HTR-8/SVneo (cell line): ENCODE measurements at places on chromosomes 6 and 20.

DNA sequence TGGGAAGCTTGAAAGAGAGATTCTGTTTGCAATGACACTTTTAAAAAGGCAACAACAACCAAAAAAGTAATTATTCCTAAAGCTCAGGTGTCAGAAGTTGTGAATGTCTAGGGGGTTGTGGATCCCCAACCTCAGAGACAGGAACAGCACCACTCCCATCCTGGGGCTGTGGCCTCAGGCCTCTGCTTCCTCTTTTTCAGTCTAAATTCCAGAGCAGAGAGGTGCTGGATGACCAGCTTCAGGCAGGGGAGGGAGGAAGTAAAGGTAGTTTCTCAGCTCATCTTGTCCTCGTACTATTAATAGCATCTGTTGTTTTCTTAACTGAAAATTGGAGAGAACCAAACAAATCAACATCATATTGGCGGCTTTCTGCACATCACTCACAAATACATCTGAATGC is 8.3 kb downstream of the NT5E start:
- DNase-seq, result no peak

DNA sequence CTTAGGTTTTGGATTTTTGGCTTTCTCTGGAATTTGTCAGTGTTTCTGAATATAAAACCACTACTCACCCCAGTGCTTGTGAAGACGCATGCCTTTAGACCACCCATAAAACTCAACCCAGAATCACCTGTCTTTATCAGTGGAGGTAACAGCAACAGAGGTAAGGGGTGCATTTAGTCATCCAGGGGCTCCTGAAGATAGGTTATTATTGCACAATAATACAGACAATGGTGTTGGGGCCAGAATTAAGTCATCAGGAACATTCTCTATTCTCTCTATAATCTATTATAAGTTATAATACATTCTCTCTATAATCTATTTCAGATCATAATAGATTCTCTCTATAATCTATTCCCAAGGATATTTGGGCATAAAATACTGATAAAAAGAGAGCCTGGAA is 100.2 kb upstream of the KCNQ5 start:
- no peak for DNase-seq

DNA sequence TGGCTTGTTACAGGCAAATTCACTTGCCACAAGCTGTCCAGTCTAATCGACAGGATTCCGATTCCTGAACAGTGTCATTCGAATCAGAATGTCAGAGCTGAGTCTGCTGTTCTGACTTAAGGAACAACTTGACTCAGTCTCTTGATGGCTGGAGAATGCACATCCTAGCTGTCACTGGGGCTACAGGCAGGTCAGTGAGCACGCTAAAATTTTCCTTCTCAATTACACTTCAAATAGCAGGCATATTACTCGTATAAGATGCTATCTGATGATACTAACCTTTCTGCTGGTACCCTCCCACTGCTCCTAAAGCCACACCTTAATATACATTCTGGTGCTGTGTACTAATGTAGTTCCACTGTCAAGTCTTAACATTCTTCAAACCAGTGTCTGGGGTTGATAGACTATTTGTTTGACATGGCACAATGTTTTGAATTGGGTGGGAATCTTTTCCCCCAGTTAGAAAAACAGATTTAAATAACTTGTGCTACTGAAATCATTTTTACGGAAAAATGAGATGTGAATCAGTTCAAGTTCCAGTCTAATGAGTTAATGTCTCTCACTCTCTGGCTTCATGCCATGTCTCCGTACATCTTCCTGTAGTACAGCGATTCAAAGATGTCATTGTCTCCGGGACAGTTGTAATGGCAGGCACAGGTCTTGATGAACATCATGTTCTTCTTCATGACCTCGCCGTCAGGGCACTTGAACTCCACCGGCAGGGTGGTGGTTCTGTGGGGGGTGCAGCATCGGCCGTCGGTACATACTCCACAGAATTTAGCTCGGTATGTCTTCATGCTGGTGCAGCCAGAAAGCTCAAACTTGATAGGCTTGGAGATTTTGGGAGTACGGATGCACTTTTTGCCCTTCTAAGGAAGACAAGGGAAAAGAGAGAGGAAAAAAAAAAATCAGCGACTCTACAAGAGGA is 2.2 kb downstream of the CCN2 start:
- no peak for DNase-seq

DNA sequence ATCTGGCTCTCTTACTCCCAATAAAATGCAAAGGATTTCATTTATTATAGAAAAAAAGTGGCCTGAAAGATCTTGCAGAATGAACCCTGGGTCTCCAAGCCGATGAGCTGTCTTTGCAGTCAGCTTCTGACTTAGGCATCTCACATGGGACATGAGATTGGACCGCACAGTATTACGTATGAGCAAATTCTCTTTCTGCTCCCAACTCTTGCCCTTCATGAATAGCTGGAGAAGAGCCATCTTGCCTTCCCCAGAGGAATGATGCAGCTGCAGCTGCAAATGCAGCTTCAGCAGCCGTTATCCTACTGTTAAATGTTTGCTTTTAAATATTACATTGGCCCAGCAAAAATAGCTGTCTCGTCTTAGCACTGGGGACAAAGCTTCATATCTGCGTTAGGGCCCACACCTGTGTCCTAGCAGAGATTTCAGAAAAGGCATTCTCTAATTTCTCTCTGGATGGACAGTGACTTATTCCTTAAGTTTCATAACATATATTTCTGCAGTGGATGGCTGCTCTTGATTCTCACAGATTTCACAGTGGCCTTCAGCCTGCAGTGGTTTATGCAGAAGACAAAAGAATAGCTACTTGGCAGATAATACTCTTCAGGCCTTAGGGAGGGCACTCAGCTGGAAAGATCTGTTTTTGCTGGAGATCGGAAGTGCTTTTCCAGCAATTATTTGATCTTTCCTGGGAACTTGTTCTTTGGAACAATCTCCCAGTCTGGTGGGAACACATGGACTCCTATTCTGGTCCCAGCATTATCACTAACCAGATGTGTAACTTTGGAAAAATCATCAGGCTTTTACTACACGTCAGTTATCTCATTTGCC is 129.2 kb downstream of the FYN start:
- no peak for DNase-seq

DNA sequence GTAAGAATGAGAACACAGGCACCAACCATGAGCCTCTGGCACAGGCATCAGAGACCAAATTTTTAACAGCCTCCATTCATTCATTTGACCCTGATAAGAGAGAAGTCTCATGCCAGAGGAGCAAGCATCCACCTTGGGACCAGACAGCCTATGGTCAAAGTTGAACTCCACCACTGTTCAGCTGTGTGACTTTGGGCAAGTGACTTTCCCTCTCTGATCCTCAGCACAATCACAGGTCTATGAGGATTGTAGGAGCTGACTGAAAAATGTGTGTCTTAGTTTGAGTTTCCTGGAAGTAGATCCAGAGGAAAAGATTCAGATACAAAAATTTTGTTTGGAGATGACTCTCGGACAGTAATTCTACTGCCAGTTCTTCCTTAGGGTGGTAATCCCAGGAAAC is 645.1 kb upstream of the DEFB115 start:
- DNase-seq, result no peak

DNA sequence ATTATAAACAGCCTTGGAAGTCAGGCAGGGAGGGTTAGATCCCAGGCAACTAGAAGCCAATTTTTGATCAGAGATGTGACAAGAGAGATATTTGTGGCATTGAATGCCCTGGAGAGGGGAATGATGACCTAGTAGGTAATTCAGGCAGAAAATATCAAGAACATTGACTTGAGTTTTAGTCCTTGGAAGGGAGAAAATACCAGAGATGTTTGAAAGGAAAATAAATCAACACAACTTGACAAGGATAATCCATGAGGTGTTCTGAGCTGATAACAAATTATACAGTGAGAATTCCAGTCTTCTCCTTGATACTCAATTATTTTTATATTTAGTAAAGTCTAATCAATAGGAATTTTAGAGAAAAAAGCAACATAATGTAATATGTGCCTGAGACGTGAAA is 10.6 kb upstream of the MARCKS start:
- no peak for DNase-seq

DNA sequence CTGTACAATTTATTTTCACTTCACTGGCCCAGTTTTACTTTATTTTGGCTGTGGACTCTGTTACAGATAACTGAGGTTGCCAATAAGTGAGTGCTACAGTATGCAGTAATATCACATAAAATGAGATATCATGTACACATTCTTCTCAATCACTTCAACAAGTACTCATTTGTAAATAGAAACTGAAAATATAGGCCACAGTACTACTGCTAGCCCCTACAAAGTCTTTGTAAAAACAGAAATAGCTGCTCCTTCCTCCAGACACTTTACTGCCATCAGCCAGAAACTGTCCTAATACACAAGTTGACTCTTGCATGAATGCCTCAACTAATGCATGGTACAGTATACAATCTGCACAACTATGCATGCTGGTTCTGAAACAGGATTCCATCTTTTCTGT is 9.2 kb downstream of the DTNBP1 start:
- DNase-seq, result no peak

GRCh38 chr6:37273690-37274089 is 15.7 kb upstream of the TMEM217 start:
- DNase-seq, result no peak

GRCh38 chr6:138765896-138766655 is 7.5 kb upstream of the CCDC28A start:
- peak; percentile 41 for DNase-seq

DNA sequence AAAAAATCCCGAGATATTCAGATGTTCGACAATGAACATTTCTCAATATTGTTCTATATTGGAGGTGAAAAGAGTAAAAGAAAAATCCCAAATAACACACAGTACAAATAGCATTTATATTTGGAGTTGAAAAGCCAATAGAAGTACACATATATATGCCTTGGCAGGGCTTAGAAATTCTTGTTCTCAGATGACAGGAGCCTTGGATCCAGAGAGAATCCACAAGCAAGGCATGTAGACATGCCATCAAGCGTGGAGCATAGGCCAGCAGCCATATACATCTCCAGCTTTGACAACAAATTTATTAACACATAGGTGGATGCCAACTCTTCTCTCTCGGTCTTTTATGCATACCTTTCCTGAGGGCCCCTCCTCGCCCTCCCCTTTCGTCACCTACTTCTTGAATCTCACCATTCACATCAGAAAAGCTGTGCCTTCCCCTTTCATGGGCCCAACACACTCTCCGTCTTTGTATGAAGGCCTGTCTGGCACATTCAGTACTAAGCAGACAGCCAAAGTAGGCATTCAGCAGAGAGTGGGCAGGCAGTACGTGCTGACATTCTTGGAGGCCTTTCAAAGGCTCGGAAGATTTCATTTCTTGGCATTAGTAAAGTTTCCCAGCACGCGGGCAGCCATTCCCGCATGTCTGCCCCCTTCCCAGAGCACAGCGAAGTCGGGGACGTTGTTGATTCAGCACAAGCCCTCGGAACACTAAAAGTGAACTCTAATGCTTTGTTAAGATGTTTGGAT is 18.2 kb downstream of the NEDD9 start:
- DNase-seq, result no peak

- no peak for DNase-seq
These were observed 79.4 kb downstream of the DLGAP4 start for GRCh38 chr20:36385503-36385902.

- DNase-seq, result no peak
These were observed 4.6 kb upstream of the CLDN20 start for GRCh38 chr6:155259204-155259603.

- no peak for DNase-seq
These were observed 381 bp upstream of the BICRAL start for GRCh38 chr6:42781546-42781795.

DNA sequence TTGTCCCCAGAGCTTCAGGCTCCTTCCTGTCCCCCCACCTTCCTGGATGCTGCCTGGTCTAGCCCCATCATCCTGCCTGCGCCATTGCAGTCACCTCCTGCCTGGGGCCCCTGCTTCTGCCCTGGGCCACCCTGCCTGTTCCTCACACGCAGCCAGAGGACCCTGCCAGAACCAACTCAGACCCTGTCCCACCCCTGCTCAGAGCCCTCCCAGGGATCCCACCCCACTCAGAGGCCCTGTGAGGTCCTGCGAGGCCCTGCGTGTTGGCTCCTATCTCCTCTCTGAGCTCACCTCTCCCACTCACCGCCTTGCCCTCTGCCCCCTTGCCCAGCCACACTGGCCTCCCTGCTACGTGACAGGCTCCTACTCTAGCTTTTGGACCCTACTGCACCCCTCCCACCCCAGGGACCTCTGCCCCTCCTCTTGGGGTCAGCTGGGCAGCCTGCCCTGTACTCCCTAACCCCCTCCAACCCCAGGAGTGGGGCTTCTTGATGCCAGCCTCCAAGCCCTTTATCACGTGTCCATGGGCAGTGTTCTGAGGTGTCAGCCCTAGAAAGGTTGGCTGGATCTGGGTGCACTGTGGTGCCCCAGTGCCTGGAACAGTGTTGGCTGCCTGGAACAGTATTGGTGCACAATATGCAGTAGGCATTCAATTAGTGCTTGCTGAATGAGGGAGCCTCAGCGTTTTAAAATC is 68.3 kb downstream of the CEBPB start:
- DNase-seq, result no peak

- DNase-seq, result no peak
These were observed 36.9 kb downstream of the CRYBG1 start for GRCh38 chr6:106397431-106397830.

GRCh38 chr6:14885498-14885897 is 360.4 kb upstream of the JARID2 start:
- no peak for DNase-seq

GRCh38 chr20:6914986-6915385 is 147.5 kb downstream of the BMP2 start:
- no peak for DNase-seq

- DNase-seq, result no peak
These were observed 16.2 kb downstream of the TNXB start for GRCh38 chr6:32092760-32093497.

- DNase-seq, result no peak
These were observed 47.0 kb upstream of the PREP start for GRCh38 chr6:105449756-105450390.

DNA sequence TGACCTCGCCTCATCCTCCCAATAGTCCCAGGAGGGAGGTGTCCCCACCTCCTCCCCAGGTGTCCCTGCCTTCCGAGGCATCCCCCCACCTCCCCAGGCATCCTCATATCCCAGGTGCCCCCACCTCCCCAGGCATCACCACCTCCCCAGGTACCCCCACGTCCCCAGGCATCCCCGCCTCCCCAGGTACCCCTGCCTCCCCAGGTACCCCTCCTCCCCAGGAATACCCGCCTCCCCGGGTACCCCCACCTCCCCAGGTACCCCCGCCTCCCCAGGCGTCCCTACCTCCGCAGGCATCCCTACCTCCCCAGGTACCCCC is 198.9 kb downstream of the SYNDIG1 start:
- no peak for DNase-seq

GRCh38 chr6:53382421-53382820 is 33.7 kb upstream of the ELOVL5 start:
- no peak for DNase-seq

GRCh38 chr6:148868901-148869300 is 122.1 kb downstream of the UST start:
- DNase-seq, result no peak

GRCh38 chr20:37528446-37529213 is 954 bp upstream of the BLCAP start:
- DNase-seq, result no peak

DNA sequence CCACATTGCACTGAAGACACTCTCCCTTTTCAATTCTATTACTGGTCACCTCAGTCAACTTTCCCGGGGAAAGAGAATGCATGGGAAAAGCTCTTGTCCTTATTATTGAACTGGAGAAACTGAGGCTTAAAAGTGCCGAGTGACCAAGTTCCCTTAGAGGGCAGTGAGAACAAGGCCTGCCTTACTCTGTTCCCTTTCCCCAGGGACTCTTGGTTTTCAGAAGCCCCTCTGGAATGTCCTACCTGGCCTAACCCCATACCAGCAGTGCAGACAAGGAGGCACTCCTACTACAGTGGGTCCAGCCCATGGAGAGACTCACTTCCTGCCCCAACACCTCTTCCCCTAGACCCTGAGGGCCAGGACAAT is 6.1 kb downstream of the SRXN1 start:
- no peak for DNase-seq
